SIG-M5 (cell line): ENCODE measurements at places on chromosomes 7 and 10.

- no peak for DNase-seq
Measured at GRCh38 chr7:96211954-96212353, 109.9 kb downstream of the SLC25A13 start.

DNA sequence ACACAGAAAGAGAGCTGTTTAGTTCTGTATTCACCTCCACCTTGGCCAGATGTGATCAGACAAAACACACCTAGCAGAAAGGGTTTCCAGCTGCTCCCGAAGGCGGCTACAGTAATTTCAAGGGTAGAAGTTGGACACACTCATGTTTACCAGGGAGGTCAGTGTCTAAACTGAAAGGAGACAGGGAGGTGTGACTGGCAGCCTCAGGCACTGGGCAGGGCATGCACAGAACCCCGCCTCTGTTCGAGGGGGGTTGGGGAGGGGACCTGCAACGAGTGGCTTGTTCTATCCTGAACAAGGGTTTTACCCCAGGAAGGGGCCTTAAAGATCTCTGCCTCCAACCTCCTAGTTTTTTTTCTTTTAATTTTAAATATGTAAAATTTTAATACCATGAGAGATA lies 49.6 kb downstream of the BPGM start:
- DNase-seq: no peak

DNA sequence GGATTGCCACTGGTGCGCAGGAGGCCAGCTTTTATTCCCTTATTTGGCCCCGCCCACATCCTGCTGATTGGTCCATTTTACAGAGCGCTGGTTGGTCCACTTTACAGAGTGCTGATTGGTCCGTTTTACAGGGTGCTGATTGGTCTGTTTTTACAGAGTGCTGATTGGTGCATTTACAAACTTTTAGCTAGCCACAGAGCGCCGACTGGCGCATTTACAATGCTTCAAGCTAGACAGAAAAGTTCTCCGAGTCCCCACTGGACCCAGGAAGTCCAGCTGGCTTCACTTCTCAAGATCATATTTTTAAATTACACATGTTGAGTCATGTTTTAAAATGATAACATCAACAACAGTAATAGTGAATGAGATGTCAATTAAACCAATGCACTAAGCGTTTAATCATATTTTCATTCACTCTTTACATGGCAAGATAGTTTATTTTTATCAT lies 128.3 kb downstream of the CUBN start:
- DNase-seq: no peak

DNA sequence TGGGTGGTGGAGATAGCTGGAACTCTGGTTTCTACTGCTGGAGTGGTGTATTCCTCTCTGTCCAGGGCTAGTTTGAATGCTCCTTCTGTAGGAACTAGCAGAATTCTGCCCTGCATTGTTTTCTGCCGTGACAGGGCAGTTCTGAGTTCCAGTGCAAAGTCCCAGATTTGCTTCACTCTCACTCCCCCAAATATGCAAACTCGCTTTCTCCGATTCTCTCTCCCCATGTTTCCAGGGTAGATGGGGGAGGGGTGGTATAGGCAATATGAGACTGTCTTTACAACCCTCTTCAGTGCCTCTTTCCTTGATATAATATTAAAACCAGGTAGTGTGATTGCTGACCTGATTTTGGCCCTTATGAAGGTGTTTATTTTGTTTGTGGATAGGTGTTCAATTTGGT lies 693.3 kb upstream of the GRM3 start:
- no peak for DNase-seq

GRCh38 chr7:135913404-135913803 lies 63.8 kb downstream of the MTPN start:
- no peak for DNase-seq

GRCh38 chr10:93657757-93658156 lies 44.6 kb downstream of the FRA10AC1 start:
- DNase-seq: no peak

- no peak for DNase-seq
Measured at GRCh38 chr10:64096941-64097340, 575.7 kb downstream of the REEP3 start.

DNA sequence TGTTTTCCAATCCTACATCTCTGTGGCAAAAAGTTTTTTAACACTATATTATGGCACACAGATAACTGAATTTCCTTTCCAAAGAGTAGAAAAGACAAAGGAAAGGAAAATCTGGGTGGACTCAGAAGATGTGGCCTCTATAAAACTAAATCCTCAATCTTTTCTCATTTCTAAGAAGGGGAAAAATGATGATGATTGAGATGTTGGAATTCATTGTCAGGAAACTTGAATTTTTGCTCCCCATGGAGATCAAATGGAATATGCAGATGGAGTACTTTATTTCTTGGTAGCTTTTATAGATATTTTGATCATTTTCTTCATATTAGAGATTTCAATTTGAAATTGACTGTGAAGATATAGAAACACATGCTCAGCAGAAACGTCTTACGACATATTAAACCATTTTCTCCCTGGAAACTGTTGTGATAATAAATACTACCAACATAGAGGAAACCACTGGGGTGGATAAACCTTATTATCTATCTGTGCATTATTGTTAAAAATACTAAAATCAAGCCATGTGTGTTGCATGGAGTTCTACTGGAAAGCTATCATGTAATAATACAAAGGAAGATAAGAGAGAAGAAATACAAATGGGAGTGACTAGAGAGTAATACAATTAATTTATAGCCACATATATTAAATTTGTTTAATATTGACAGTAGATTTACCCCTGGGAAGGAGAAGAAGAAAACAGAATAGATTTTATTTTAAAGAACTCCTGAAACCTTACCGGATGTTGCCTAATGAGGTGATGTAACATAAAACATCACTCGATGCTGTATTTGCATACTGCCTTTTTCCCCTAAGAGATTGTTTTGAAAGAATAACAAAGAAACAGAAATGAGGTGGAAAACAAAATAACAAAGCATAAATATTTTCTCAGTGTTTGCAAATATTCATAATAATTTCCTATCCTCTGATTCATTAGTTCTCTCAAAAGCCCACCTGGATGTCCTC lies 931.2 kb upstream of the C7orf33 start:
- DNase-seq: no peak

GRCh38 chr7:102101926-102102325 lies 184.7 kb upstream of the SH2B2 start:
- no peak for DNase-seq

- DNase-seq: no peak
Measured at GRCh38 chr7:37212051-37212450, 236.6 kb downstream of the ELMO1 start.

DNA sequence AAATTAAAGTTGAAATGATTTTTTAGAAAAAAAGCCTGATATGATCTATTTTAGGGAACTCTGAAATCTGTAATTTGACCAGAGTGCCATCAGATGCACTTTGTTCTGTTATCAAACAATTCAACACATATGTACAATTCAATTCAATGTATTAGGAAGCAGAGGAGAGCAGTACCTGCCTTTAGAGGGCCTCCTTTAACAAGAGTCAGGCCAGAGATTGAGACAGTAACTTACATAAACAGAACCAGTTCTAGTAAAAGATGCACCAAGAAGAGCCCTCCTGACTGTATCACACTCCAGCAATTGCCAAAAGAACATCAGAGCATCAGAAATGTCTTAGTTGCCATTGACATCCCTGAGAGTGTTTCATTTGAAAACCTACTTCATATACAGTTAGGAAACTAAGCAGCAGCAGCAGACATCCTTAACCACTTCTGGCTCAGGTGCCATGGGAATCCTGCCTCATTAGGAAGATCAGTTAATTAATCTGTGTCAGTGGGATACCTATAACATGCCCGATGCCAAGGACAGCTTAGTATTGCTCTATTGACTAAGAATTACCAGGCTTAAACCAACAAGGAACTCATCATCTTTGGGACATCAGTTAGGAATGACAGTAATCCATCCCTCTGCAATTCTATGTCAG lies 1222.6 kb upstream of the LRRN3 start:
- no peak for DNase-seq
